Suprapubic skin (tissue), 4 donors: ENCODE measurements at places on chromosomes 2 and 18. TPM values are rescaled to one million over a fixed set of nuclear protein-coding genes. Genes with fewer than 3 reads are reported as not detected.

DNA sequence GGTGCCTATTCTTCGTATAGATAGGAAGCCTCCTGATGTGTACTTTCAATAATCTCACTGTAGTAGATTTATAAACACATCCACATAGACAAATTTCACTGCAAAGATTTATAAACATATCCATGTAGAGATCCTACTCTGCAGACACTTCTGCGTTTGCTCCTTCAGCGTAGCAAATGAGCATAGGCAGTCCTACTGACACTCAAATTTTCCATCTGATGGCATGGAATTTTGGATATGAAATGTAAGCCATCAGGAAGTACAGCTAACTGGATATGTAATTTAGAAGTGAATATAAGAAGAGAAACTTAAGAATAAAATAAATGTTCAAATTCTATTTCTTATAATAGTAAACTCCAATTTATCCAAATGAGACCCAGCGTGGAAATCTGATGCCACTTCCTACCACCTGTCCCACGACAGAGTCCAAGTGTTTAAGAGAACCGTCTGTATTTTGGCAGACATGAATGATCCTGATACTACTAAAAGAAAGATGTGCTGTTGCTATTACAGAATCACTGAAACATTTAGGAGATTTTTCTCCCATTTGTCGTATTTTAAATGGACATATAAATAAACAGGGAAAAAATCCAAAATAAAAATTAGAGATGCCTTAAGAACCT is 86.0 kb downstream of the DTNA start:
- H3K4me1 ChIP-seq = no peaks in the 10 kb centered on the region
- peaks cover 3% of the 10 kb centered on the region for H3K27me3 ChIP-seq

- H3K4me1 ChIP-seq = no peaks in the 10 kb centered on the region
- no peak overlapping the region for H3K27ac ChIP-seq
- H3K36me3 ChIP-seq = no peaks in the 10 kb centered on the region
- H3K4me3 ChIP-seq = no peak overlapping the region
Measured at GRCh38 chr2:194003911-194004310, 1653.1 kb upstream of the SLC39A10 start.

GRCh38 chr2:197261808-197262226 is 48.8 kb downstream of the ANKRD44 start:
- H3K36me3 ChIP-seq = no peaks in the 10 kb centered on the region
- no peaks in the 10 kb centered on the region for H3K27me3 ChIP-seq
- H3K4me1 ChIP-seq = peaks cover 4% of the 10 kb centered on the region
- no peak overlapping the region for H3K27ac ChIP-seq
- DNase-seq = no peak
- no peak overlapping the region for H3K4me3 ChIP-seq

DNA sequence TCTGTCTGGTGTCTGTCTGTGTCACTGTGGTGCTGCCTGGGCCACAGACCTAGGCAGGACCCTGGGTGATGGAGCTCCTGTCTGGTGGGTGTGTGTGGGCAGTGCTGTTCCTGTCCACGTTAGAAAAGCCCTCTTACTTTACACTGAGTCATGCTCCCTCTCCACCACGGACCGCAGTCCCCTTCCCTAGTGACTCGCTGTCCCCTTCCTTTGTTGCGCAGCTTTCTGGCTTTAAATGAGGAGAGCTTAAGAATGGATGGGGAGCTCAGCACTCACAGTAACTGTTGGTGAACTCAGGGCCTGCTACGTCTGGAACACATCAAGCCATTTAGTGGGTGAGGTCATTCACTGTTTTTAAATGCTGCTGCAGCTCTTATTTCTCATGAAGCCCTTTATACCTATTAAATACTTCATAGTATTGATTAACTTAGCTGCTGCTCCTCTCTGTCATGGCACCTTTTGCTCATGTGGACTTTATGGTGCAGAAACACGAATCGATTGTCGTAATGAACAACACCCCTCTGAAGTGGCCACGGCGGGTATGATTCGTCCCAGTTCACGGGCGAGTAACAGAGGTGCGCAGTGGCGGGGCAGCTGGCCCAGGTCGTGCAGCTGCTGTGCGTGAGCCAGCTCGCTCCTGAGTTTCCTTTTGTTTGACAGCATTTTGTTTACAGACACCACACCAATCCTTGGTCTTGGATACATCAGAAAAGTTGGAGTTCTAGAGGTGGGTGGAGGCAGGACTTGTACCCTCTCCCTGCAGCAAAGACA is 100.4 kb downstream of the LDLRAD4 start:
- no peak overlapping the region for H3K4me3 ChIP-seq
- DNase-seq = no peak
- H3K27me3 ChIP-seq = no peaks in the 10 kb centered on the region
- peak overlapping the region; percentile 11 for H3K27ac ChIP-seq

- DNase-seq = no peak
- no peaks in the 10 kb centered on the region for H3K36me3 ChIP-seq
- H3K4me1 ChIP-seq = no peaks in the 10 kb centered on the region
- H3K27ac ChIP-seq = no peak overlapping the region
- H3K27me3 ChIP-seq = no peaks in the 10 kb centered on the region
Measured at GRCh38 chr2:140154271-140154670, 1374.1 kb upstream of the NXPH2 start.

- no peaks in the 10 kb centered on the region for H3K4me1 ChIP-seq
- no peak for DNase-seq
- no peak overlapping the region for H3K4me3 ChIP-seq
- H3K36me3 ChIP-seq = no peaks in the 10 kb centered on the region
Measured at GRCh38 chr2:143759455-143759854, 630.2 kb downstream of the ARHGAP15 start.

DNA sequence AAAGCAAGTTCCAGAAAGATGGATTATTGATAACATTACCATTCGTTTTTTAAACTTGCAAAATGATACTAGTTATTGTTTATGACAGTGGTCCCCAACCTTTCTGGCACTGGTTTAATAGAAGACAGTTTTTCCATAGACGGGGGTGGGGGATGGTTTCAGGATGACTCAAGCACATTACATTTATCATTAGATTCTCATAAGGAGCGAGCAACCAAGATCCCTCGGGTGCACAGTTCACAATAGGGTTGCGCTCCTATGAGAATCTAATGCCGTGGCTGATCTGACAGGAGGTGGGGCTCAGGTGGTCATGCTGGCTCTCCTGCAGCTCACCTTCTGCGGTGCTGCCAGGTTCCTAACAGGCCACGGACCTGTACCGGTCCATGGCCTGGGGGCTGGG is 86.2 kb downstream of the BCL2 start:
- H3K36me3 ChIP-seq = no peaks in the 10 kb centered on the region
- no peaks in the 10 kb centered on the region for H3K27me3 ChIP-seq
- DNase-seq = no peak
- H3K27ac ChIP-seq = no peak overlapping the region
- H3K4me3 ChIP-seq = no peak overlapping the region

DNA sequence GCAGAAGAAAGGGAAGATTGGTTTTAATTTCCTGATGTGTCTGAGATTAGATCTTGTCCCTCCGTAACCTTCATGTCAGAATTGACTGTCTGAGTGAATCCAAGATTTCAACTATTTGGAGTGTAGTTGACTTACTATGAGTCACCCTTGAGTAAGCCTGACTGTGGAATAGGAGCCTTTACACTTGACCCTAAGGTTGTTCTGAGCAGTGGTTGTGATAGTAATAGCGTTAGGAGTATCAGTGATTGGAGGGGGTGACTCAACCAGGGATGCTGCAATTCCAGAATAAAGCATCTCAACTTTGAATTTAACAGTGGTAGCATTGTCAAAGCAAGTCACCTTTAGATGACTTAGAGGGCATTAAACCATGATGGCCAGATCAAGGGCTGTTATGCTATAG is 979.5 kb upstream of the FAM98A start:
- no peaks in the 10 kb centered on the region for H3K4me1 ChIP-seq
- DNase-seq = no peak
- H3K27me3 ChIP-seq = no peaks in the 10 kb centered on the region
- H3K4me3 ChIP-seq = no peak overlapping the region

GRCh38 chr2:57973621-57974186 is 72.9 kb upstream of the VRK2 start:
- DNase-seq = no peak
- H3K4me1 ChIP-seq = no peaks in the 10 kb centered on the region
- H3K27ac ChIP-seq = no peak overlapping the region
- no peak overlapping the region for H3K4me3 ChIP-seq
- H3K27me3 ChIP-seq = no peaks in the 10 kb centered on the region
- no peaks in the 10 kb centered on the region for H3K36me3 ChIP-seq

DNA sequence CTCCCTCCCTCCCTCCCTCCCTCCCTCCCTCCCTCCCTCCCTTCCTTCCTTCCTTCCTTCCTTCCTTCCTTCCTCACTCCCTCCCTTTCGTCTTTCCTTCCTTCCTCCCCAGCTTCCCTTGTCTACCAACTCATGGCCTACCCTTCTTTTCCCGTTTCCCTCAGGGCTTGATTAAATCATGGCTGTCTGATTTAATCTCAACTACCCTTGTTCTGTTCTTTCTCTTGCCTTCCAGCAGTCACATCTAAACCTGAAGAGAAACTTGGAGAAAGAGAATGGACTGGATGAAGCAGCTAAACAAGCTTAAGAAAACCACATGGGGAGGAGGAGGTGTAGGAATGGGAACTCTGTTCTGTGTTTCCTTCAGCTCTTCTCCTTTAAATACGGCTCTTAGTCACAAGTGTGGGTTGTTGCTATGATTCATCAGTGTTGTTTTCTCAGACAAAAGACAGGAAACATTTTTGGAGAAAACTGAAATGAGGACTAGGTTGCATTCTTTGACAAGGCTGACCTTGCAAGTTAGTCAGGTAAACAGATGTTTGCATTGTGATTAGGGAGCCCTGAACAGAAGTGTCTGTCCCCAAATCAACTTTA is 177.9 kb downstream of the LRRTM1 start:
- H3K4me1 ChIP-seq = no peaks in the 10 kb centered on the region
- DNase-seq = no peak

DNA sequence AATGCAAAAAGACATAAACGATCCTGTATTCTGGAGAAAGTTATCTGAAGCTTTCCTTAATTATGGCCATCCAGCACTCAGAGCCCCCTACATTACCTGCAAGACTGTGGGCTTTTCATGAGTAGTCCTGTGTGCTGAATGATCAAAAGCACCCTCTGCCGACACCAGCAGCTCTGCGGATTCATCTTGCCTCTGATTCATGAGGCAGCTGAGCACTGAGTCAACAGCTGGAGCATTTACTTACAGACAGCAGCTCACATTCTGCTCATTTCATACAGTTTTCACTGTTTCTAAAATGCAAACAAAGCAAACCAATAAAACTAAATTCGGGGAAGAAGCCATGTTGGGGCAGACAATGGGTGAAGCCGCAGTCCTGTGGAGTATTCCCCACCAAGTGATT is 886.5 kb downstream of the CNTNAP5 start:
- no peaks in the 10 kb centered on the region for H3K27me3 ChIP-seq
- no peaks in the 10 kb centered on the region for H3K36me3 ChIP-seq
- H3K4me1 ChIP-seq = no peaks in the 10 kb centered on the region
- no peak overlapping the region for H3K4me3 ChIP-seq

- no peak for DNase-seq
- H3K4me3 ChIP-seq = no peak overlapping the region
- H3K36me3 ChIP-seq = no peaks in the 10 kb centered on the region
- H3K27me3 ChIP-seq = no peaks in the 10 kb centered on the region
- H3K27ac ChIP-seq = no peak overlapping the region
Measured at GRCh38 chr2:43214253-43214652, 12.2 kb downstream of the ZFP36L2 start.

UGT1A4 gene
- total RNA-seq = 2.6 TPM

KIAA1328 gene
- 55.7 TPM for total RNA-seq

STON1 gene
- total RNA-seq = 5.8 TPM

ITPRIPL1 gene
- 2.6 TPM for total RNA-seq

B3GNT7 gene
- 1.5 TPM for total RNA-seq

FLACC1 gene
- not detected for total RNA-seq

CFAP210 gene
- not detected for total RNA-seq

REG1A gene
- total RNA-seq = not detected

DYSF gene
- total RNA-seq = 2.3 TPM

HSBP1L1 gene
- 25.0 TPM for total RNA-seq
